Stimulated activated CD4-positive, alpha-beta T cell treated with anti-CD3 and anti-CD28 coated beads, TNF-alpha, amount 100 ng/mL, for 24 hours (primary cell): ENCODE measurements at places on chromosomes 6 and 20.

- DNase-seq: no peak
These were observed 49.5 kb upstream of the SMIM28 start for GRCh38 chr6:138328210-138328609.

GRCh38 chr6:32177183-32177787 is 920 bp upstream of the RNF5 start:
- DNase-seq: no peak

DNA sequence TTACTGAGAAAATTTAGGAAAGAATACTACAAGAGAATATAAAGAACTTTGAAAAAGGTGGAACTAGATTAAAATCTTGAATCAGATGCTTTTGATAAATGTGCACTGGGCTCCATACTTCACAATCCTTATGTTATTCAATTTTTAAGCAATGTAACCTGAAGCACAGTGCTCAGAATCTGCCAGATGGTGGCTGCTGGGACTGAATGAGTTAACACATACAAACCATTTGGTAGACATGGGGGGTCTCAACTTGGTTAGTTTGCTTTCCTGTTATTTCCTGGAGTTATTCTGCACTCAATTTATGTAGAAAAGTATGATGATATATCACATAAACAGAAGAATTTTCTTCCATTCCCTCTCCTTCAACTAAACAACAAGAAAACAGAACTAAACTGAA is 326.5 kb downstream of the RNGTT start:
- no peak for DNase-seq

DNA sequence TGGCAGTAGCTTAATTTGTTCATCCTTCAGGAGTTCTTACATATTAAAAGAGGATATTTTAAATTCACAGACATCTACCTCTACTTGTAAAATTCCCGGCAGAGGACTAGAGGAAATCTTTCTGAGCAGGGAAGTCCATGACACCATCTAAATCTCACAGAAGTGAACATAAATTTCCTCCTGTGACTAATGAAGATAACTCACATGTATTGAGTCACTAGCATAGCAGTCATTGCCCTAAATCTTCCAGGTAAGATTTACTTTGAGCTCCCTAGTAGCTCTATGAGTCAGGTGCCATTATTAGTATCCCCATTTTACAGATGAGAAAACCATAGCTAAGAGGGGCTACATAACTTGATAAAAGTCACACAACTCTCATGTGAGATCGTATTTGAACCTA is 1058.6 kb upstream of the FLRT3 start:
- DNase-seq: no peak

GRCh38 chr6:134005800-134006199 is 46.6 kb downstream of the SLC2A12 start:
- no peak for DNase-seq

- no peak for DNase-seq
These were observed 68.1 kb upstream of the SNRPB2 start for GRCh38 chr20:16661756-16662155.

- no peak for DNase-seq
These were observed 64.9 kb downstream of the MAP3K4 start for GRCh38 chr6:161056451-161056850.

- no peak for DNase-seq
These were observed 42.1 kb downstream of the HLA-DPB1 start for GRCh38 chr6:33117811-33118277.

DNA sequence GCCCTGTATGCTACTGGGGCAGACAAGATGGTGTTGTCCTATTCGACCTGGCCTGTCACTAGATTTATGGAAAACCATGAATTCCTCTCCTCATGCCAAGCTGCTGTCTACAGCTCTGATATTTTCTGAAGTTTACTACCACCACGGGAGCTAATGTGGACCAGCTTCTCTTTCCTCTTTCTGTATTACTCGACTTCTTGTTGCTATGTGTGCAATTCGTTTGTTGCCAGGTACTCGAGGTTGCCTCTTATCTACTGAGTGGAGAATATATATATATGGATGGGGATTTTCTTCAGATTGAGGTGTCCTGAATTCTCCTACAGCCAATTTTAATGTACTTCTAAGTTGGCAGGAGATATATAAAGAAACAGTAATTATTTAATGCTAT is 34.7 kb downstream of the MAN1A1 start:
- DNase-seq: no peak
